B cell (primary cell): ENCODE measurements at places on chromosomes 11 and 22.

- DNase-seq = no peak
These were observed 283.3 kb upstream of the ARHGAP42 start for GRCh38 chr11:100403816-100404215.

DNA sequence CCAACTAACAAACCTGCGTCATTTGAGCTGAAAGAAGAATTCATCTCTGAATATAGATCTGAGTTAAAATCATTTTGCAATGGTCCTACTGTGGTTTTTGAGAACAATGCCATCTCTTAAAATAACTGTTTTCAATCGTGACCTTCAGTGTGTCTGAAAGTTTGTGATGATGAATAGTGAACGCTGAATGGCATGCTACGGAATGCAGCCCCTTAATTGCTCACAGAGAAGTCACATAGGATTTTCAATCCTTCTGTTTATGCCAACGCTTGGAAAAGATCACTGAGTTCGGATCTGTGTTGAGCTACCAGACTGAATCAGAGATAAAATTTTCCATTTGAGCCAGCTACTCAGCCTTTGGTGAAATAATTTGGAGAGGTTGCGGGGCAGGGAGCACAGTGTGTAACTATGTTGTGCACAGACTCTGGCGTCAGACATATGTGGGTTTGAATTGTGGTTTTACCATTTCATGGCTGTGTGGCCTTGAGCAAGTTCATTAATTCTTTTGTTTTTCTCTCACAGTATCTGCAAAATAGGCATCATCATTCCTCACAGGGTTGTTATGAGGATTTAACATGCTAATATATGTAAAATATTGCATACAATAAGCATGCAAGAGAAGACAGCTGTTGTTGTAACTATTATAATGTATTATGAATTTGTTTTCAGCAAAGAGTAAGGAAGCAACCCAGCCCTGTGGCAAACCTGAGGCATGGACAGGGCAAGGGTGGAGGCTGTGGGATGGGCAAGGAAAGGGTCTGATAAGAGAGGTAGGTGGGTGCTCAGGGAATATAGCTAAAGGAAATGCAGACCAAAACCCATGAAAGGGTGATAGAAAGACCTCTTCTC, 679.9 kb downstream of the KCNA4 start:
- DNase-seq = no peak

DNA sequence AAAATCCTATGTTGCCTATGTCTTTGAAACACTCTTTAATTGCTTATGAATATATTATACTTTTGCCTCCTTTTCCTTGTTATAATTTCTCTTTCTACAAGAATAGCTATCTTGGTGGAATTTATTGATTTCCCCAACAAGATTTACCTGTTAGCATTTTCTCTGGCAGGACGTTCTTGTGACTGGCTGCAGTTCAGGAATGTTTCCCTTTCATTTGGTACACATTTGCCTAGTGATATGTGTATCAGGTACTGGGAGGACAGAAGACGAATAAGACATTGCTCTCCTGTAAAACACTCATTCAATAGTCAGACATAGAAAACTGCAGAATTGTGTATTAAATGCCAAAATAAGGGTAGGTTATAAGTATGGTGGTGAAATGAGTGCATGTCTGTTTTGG, 279.9 kb downstream of the FAT3 start:
- DNase-seq = no peak

DNA sequence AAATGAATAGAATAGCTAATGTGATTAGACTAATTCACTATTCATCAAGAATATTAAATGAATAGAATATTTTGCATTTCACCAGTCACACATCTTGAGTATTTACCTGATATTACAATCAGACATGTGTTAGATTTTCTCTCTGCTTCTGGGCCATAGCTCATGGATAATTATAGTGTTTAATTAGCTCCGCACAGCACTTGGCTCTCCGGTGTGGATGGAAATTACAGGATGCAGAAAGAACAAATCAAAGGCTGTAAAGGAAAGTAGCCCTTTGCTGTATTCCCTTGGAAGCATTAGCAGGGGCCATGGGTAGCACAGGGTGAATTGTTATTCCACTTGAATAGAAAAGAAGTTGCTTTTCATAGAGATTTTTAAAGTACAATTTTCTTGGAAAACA, 320.3 kb upstream of the SORL1-AS1 start:
- no peak for DNase-seq

GRCh38 chr22:26619510-26619909, 1.7 kb upstream of the CRYBB1 start:
- no peak for DNase-seq

- no peak for DNase-seq
These were observed 13.2 kb upstream of the C1QTNF4 start for GRCh38 chr11:47607380-47607779.

DNA sequence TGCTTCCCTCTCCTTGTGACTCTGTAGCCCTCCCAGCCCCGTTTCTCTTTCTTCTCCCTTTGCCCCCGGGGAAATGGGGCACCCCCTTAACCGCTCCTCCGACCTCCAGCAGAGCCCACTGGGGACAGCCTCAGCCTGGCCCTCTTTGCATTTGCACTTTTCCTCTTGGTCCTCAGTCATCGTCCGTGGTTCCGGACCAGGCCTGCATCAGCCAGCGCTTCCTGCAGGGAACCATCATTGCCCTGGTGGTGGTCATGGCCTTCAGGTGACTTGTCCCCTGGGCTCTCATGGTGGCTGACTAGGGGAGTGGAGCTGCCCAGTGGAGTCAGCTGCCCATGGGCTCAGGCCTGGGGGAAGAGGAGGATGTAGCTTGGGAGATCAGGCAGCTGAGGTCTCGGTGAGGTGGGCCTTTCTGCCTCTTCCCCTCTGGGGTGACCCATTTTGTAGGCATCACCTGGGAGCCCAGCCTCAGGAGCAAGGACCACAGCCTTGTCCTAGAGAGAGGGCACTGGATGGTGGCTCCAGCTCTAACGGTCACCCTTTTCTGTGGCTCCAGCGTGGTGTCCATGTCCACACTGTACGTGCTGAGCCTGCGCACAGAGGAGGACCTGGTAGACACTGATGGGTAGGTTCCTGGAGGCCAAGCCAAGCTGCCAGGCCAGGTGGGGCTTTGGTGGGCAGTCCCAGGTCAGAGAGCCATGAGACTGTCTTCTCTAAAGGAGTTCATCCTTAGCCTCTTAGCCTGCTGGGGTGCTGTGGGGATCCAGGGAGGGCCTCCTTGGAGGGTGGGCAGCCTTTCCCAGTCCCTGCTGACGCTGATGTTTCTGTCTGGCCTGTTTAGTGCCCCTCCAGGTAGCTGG, 12.5 kb downstream of the TMEM258 start:
- DNase-seq = no peak

- DNase-seq = no peak
These were observed 48.2 kb upstream of the CEP295 start for GRCh38 chr11:93613231-93613831.

DNA sequence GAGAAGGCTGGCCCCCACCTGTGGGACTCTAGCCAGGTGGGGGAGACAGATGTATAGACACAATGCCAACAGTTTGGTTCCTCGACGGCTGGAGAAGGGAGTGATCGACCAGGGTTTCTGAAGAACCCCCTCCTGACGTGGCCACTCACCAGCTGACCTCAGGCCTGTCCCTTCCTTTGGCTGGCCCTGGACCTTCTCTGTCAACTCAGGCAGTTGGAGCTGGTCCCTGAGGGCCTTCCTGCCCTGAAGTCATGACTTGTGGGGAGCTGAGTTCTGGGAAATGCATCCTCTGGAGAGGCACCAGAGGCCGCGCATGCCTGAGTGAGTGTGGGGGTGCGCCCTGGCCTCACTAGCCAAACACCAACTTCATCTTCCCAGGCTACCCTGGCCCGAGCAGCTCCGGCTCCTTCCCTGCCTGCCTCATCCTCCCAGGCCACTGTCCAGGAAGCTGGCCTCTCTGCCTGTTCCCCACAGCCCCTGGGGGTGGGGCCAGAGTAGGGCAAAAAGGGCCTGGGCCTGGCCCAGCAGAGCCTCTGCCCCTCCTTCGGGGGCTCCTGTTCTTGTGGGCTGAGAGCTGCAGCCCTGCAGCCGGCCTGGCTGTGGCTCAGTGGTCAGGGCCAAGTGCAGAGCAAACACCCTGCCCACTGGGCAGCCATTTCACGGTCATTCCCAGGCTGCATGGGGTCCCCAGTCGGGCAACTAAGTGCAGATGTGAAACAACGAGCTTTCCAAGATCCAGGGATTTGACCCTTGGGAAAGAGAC, 23.6 kb downstream of the TXN2 start:
- no peak for DNase-seq

GRCh38 chr11:77141034-77141433, 13.0 kb downstream of the MYO7A start:
- DNase-seq = no peak

GRCh38 chr11:123308077-123308476, 113.0 kb upstream of the CLMP start:
- DNase-seq = no peak

- no peak for DNase-seq
These were observed 30.8 kb upstream of the RAG2 start for GRCh38 chr11:36628765-36629244.

DNA sequence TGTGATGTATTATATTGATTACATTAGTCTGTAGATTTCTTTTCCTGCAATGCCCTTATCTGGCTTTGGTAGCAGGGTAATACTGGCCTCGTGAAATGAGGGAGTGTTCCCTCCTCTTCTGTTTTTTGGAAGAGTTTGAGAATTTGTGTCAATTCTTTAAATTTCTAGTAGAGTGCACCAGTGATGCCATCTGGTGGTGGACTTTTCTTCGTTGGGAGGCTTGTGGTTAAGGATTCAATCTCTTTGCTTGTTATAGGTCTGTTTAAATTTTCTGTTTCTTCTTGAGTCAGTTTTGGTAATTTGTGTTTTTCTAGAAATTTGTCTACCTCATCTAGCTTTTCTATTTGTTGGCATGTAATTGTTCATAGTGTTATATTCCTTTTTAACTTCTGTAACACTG, 18.9 kb downstream of the SHANK3 start:
- DNase-seq = peak; percentile 41
